SJSA1 (cell line): ENCODE measurements at places on chromosomes 6 and 20. TPM values are rescaled to one million over a fixed set of nuclear protein-coding genes. Genes with fewer than 3 reads are reported as not detected.

The MDFI gene
- total RNA-seq = not detected in 2 replicates

The IL20RA gene
- not detected in 2 replicates for total RNA-seq

The SLPI gene
- not detected in 2 replicates for total RNA-seq

The PCSK2 gene
- total RNA-seq = not detected in 2 replicates

The CHRNA4 gene
- total RNA-seq = not detected in 2 replicates

The CASP8AP2 gene
- total RNA-seq = 15.1 and 21.1 TPM in 2 replicates

The ECT2L gene
- not detected in 2 replicates for total RNA-seq

The PRSS35 gene
- 0.60 and 1.1 TPM in 2 replicates for total RNA-seq

The SIRPB1 gene
- total RNA-seq = not detected in 2 replicates

The TRIM40 gene
- total RNA-seq = not detected in 2 replicates

The FOXC1 gene
- total RNA-seq = 16.0 and 21.0 TPM in 2 replicates

The COL20A1 gene
- total RNA-seq = not detected in 2 replicates

DNA sequence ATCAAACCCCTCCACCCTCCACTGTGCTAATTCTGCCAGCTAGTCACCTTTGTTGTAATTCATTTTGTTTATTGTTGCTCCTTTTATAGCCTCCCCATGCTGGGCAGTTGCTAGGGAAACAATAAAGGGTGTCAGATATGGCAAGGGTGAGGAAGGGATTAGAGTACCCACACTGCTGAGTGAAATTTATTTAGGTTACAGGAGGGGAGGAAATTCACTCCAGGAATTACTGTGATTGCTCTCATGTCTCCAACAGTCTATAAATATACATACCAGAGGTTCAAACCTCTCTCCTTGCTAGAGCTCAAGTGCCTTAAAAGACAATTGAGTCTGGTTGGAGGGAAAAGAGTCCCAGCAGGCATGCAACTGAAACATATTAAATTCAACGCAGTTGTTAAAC lies 90.6 kb upstream of the ADGRF1 start:
- no peak for DNase-seq

- peak; percentile 46 for DNase-seq
Observed at GRCh38 chr6:73516514-73517489, 4.0 kb downstream of the EEF1A1 start.

DNA sequence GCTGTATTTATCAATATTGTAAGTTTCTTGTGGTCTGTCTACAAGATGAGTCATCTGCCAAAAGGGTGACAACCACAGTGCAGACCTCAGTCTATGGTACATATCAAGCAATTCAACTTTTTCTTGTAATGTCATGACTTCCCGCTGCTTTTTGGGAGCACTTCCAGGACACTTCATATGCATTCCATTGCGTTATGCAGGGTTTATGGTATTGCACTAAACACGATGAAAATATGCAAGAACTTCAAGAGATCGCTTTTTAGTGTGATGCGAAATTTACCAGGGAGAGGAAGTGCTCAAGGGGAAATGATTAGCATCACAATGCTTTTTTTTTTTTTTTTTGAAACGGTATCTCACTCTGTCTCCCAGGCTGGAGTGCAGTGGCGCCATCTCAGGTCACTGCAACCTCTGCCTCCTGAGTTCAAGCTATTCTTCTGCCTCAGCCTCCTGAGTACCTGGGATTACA lies 166.5 kb downstream of the TFAP2A start:
- peak; percentile 53 for DNase-seq

DNA sequence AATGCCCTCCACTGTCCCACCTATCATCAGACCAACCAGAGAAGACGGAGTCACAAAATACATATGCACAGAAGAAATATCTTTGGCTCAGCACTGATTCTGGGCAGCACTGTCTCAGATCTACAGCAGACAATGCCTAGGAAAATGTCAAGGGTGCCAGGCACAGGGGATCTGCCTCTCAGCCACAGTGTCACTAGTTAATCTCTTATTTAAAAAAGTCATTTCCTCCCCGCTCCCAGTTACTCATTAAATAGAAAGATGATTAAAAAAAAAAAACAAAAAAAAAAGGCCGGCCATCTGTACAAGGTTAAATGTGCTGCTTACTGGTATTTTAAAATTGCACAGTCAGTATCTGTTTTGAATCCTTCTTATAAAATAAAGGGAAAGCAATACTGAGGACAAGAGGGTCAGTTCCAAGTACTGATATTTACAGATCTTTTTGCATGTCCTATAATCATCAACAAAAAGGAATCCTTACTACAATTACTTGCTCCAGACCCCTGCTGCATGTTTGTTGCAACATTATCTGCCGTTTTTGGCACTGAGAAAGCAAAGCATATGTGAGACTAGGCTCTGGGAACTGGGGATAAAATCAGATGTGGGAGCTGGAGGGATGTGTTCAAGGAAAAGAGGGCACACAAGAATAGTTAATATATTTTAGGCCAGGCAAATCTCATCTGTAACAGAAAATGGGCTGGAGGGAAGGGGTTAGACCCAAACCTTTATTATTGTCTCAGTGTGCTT lies 299.3 kb downstream of the KIF16B start:
- no peak for DNase-seq

GRCh38 chr20:20235681-20236080 lies 132.2 kb upstream of the INSM1 start:
- no peak for DNase-seq

GRCh38 chr20:2108987-2109386 lies 7.4 kb downstream of the STK35 start:
- DNase-seq = peak; percentile 67

DNA sequence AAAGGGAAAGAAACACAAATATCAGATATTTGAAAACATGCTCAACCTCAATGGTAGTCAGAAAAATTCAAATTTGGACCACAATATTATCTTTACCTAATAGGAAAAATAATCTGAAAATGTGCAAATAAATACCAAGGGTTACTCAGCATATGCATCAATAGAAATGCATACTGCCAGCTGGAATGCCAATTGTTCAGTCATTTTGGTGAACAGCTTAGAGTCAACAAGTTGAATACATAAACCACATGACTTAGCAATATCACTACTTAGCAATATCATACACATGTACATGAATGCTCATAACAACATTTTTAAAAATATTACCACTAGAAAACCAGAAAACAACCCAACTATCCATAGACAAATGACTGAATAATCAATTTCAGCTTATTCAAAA lies 212.7 kb downstream of the PTPRK start:
- no peak for DNase-seq

DNA sequence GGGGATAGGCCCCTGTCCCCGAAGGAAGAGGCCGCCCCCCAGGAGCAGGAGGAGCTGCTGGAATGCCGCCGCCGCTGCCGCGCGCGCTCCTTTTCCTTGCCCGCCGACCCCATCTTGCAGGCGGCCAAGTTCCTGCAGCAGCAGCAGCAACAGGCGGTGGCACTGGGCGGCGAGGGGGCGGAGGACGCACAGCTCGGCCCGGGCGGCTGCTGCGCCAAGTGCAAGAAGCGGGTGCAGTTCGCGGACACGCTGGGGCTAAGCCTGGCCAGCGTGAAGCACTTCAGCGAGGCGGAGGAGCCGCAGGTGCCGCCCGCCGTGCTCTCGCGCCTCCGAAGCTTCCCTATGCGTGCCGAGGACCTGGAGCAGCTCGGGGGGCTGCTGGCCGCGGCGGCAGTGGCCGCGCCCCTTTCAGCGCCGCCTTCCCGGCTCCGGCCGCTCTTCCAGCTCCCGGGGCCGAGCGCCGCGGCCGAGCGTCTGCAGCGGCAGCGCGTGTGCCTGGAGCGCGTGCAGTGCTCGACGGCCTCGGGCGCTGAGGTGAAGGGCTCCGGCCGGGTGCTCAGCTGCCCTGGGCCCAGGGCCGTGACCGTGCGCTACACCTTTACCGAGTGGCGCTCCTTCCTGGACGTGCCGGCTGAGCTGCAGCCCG lies 630 bp downstream of the PPP1R3G start:
- no peak for DNase-seq

GRCh38 chr6:44868335-44868668 lies 459.8 kb upstream of the RUNX2 start:
- no peak for DNase-seq

DNA sequence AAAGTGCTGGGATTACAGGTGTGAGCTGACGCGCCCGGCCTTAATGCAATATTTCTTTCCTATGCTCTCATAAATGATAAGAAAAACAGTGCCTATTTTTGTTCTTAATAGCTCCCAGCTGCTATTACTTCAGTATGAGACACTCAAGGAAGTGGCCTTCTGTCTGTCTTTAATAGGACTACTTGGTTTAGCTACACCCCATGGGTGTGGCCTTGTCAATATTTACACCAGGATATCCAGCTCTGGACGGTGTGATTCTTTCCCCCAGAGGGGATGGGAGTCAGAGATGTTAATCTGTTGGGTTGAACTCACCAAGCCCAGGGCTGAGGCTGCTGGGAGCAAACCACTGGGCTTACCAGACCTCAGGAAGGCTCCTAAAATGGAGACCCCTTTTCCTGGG lies 134.2 kb downstream of the CEP57L1 start:
- no peak for DNase-seq

- no peak for DNase-seq
Observed at GRCh38 chr6:69609836-69610472, 186.9 kb downstream of the LMBRD1 start.

GRCh38 chr6:47592131-47592840 lies 106.1 kb upstream of the ADGRF4 start:
- DNase-seq = no peak

DNA sequence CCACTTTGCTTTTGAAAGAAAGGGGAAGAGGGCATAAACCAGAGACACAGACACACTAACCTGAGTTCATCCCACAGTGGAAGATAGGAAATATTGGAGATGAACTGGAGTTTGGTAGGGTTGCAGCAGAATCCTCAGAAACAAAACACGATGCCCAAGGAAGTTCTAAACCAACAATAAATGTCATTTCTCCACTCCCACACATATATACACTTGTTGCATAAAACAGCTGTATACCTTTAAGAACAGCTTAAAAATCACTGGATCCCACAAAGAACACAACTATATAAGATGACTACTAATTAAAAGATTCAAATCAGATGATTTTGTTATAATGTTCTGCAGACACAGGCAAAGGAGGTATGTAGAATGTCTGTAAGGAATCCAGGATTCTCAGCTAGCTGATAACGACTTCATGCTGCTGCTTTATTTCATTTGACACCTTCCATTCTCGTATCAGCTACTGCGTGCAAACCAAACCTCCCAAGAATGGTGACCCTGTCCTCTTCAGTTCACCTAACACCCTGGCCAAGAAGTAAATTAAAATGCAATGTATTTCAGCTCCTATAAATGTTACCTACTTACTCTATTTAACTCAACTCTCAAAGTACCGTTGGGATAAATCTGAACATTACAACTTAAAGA lies 14.3 kb downstream of the KIF13A start:
- no peak for DNase-seq

- DNase-seq = no peak
Observed at GRCh38 chr6:60867548-60867947, 1418.5 kb downstream of the KHDRBS2 start.

GRCh38 chr6:53048431-53049195 lies 16.6 kb upstream of the FBXO9 start:
- peak; percentile 84 for DNase-seq

- no peak for DNase-seq
Observed at GRCh38 chr6:163897669-163898068, 483.2 kb downstream of the QKI start.

- no peak for DNase-seq
Observed at GRCh38 chr6:8736156-8736895, 301.0 kb upstream of the SLC35B3 start.

DNA sequence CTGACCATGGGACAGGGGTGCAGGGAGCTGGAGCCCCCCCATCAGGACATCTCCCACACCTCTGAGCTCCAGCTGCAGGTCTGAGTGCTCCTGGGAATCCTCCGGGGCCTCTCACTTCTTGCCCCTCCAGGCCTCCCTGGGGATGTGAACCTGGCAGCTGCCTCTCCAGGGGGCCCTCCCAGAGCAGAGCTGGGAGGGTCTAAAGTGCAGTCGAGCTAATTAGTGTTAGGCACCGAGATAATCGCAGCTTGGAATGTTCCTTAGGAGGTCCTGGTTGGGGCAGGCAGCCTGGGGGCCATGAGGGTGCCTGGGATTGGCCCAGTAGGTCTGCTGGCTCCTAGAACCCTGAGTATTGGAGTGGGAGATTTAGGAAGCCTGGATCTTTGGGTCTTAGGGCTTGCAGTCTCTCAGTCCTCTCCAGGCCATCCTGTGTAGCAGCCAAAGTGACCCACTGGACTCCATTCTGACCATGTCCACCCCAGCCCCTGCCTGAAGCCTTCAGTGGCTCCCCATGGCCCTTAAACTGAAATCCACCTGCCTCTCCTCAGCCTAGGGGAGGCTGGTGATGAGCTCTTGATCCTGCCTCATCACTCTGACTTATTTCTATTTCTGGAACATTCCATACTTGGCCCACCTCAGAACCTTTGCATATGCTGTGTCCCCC lies 26.0 kb downstream of the CEBPB start:
- DNase-seq = no peak

DNA sequence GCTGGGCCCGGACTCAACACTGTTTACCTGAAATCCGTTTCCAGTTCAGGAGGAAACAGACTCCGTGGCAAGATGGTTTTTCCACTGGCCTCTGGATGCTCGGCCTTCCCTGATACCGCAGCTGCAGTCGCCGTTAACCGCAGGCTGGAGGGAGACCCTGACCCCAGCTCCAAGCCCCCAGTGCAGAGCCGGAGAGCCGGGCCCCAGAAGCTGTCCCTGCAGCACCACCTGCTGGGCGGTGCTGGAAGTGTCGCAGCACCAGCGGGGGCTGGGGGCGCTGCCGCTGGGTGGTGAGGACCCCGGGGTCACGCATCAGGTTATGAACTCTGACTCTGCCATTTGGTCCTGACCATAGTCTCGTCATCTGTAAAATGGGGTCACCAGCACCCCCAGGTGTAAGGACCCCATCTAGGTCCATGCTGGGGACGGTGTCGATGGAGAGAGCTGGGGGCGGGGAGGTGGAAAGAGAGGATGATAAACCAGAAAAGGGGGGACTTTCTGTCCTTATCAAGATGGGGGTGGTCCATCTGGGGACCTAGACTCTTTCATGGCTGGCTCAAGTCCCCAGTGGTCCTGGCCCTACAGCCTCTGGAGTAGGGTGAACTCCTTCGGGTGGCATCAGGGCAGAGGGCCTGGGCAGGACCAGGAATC lies 20.8 kb upstream of the CHRNA4 start:
- DNase-seq = no peak

DNA sequence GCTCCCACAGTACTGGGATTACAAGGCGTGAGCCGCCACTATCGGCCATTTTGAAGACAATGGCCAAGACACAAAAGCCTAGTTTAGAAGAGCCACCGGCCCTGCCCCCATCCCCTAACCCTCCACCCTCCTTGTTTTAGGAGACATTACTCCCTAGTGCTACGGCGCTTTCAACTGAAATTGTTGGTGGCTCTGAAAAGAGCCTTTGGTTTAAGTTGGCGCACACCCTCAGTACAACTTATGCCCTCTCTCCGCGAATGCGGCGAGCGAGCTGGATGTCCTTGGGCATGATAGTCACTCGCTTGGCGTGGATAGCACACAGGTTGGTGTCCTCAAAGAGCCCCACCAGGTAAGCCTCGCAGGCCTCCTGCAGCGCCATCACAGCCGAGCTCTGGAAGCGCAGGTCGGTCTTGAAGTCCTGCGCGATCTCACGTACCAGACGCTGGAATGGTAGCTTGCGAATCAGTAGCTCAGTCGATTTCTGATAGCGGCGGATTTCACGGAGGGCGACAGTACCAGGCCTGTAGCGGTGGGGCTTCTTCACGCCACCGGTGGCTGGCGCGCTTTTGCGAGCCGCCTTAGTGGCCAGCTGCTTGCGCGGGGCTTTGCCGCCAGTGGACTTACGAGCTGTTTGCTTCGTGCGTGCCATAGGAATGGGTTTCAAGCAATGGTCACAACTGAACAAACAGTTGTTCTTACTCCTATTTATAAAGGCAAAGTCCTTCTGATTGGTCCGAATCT lies 114.9 kb upstream of the BTN3A2 start:
- peak; percentile 65 for DNase-seq

GRCh38 chr6:109240370-109241084 lies 141.7 kb downstream of the CD164 start:
- DNase-seq = no peak

- no peak for DNase-seq
Observed at GRCh38 chr6:109891924-109892323, 86.2 kb upstream of the GPR6 start.
